C1 segment of cervical spinal cord (tissue), 14 donors: ENCODE measurements at places on chromosomes 5 and 9.
A peak's percentile ranks its signal among the peaks of the same experiment; 100 is the strongest.

- no peak for DNase-seq
Observed at GRCh38 chr5:135188233-135188914, 154.3 kb upstream of the PITX1 start.

DNA sequence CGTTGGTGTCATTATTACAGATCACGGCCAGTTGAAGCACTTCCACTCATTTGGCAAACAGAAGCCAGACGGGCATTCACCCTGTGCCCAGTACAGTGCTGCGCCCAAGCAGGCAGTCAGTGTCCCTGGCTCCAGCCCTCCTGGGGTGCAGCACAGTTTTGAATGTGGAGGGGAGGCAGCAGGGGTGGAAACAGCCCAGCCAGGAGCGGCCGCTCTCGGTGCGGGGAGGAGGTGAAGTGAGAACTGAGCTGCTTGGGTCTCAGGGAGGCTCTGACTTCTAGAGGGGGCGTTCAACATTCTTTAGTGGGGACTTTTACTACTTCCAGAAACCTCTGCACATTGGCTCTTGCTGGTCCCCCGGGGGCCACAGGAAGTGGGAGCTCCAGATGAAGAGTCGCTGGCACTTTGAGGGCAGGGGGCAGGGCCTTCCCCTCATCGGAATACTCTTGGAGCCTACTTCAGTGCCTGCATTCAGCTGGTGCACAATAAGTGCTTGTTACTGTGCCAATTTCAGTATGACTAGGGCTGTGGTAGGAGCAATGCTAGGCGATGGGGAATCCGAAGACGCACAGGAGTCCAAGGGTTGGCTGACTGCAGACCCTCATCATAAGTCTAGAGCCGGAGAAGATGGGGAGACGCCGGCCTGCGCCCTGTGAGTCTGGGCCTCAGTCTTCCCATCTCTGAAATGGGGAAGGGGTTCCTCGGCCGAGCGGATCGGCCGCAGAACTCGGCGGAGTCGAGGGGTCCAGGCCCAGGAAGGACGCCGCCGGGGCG lies 492 bp upstream of the NEK6 start:
- no peak for DNase-seq

GRCh38 chr5:111960476-111961215 lies 203.7 kb upstream of the NREP start:
- no peak for DNase-seq

DNA sequence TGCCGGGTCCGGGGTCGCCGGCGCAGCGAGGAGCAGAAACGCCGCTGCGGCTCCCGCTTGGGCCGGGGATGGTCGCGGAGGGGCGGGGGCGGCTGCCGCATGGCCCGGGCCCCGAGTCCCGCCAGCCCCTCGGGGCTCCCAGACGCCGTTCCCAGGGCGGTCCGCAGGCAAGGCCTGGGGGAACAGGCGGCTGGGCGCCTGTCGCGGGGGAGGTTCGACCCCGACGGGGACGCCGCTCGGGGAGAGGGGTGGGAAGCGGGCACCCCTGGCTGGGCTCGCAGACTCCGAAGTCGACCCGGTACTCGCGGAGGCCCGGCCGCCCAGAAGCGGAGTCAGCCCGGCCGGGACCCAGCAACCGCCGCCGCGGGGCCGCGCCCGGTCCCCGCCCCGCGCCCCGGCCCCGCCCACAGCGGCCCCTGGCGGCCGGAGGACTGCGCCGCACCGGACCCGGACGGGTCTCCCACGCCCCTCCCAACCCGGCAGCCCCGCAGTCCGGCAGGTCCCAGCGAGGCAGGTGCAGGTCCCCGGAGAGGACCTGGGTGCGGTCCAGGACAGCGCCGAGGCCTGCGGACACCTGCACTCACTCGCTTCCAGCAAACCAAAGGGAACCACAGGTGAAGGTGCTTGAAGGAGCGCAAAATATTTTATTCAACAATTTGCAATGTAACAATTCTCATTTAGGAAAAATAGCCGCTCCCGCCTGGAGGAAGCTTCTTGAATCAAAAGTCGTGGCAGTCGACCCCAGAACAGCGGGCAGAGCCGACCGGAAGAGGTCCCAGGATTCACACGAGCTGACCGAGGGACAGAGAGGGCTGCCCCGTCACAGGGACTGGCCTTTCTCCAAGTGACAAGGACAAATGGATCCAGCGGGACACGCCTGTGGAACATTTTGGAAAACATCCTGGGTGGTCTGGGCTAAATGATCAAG lies at the start of gene INPP5E:
Gene INPP5E (minus strand): TSS at position 365 of the 928 bp plus-strand sequence. CDS start 426 bp downstream, outside the sequence.
- DNase-seq, result peak; percentile 21

- no peak for DNase-seq
Observed at GRCh38 chr5:117486261-117486660, 911.6 kb upstream of the SEMA6A start.

GRCh38 chr9:132837501-132838286 lies 40.4 kb downstream of the AK8 start:
- no peak for DNase-seq

GRCh38 chr5:117859176-117859575 lies 1129.2 kb downstream of the DTWD2 start:
- DNase-seq, result no peak

- DNase-seq, result no peak
Observed at GRCh38 chr9:101860920-101861319, 122.5 kb upstream of the GRIN3A start.

GRCh38 chr9:114034196-114034595 lies 43.9 kb downstream of the AMBP start:
- DNase-seq, result no peak

DNA sequence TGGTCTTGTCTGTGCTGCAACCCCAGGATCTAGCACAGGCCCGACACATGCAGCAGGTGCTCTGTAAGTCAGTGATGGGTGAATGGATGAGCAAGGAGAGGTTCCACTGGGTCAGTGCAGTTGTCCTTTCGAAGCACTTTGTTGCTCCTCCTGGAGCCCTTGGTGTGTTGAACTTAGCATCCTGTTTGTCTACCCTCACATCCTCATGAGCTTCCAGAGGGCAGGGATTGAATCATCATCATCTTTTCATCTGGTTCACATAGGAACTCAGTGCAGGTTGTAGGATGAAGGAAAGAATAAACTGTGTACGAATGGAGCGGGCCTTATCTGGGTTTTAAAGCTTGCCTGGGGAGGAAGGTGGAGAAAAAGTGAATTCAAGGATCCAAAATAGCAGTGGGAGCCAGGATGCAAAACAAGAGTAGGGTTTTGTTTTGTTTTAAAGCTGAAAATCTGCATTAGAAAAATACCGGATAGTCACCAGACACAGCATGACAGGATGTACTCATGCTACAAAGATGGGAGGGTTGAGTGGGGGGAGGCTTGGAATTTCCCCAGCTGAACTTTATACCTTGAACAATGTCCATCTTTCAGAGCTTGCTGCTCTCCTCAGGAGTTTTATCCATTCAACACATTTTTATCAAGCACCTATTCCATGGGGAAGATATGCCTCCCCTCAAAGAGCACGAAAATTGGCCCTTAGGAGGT lies 55.8 kb downstream of the PTTG1 start:
- DNase-seq, result no peak

- no peak for DNase-seq
Observed at GRCh38 chr5:73661753-73662152, 35.8 kb downstream of the ARHGEF28 start.

GRCh38 chr5:35651002-35651756 lies 33.5 kb downstream of the SPEF2 start:
- DNase-seq, result peak; percentile 0

DNA sequence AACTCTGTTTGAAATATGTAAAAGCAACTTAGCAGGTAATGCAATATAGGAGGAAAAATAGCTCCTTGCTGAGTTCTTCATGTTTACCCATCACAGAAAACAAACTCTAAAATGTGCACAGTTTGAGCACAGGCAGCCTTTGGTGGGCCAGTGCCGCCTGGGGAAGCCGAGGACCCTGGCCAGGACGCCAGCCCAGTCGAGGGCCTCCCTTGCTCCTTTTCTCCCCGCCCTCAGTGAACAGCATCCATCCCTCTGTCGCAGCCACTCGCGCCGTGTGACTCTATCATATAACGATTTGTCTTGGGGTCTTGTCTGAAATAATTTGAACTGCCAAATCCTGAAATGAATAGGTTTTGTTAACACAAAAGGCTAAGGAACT lies 286.7 kb upstream of the IRX4 start:
- DNase-seq, result no peak

- DNase-seq, result no peak
Observed at GRCh38 chr9:133304158-133304470, 29.1 kb upstream of the ABO start.

GRCh38 chr9:134436911-134437310 lies 110.7 kb downstream of the RXRA start:
- DNase-seq, result no peak

GRCh38 chr5:154771383-154771901 lies 16.3 kb downstream of the LARP1 start:
- DNase-seq, result no peak

GRCh38 chr5:173501922-173502321 lies 114.5 kb downstream of the BOD1 start:
- DNase-seq, result no peak

- no peak for DNase-seq
Observed at GRCh38 chr5:116448450-116448849, 126.2 kb downstream of the SEMA6A start.

DNA sequence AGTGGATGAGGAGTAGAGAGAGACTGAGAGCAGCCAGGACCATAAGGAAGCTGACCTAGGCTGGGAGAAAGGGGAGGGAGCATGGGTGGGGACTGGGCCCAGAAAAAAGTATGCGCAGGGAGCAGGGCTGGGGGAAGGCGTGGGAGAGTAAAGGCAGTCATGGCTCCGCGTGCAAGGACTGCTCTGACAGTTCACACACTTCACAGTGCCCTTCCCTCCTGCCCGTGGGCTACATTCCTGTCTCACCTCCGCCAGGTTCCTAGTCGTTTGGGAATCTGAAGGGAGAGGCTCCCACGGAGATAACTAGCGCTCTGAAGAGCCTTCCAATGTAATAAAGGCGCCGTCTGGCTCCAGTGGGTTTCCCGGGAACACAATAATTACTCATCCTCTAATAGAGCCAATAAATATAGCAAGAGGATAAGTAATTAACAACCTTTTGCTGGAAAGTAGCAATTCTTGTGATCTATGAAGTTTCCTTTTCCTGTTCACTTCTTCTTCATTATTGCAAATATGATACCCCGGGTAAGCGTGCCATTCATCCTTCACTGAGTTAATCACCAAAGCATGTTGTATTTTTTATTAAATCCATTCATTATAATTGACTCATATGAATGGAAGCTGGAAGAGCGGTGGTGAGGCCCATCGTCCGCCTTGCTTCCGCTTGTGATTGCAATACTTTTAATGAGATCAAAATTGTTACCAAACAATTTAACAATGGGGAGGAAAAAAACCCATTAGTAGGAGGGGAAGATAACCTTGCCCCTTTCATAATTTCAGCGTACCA lies 39.3 kb downstream of the TTLL11 start:
- no peak for DNase-seq

DNA sequence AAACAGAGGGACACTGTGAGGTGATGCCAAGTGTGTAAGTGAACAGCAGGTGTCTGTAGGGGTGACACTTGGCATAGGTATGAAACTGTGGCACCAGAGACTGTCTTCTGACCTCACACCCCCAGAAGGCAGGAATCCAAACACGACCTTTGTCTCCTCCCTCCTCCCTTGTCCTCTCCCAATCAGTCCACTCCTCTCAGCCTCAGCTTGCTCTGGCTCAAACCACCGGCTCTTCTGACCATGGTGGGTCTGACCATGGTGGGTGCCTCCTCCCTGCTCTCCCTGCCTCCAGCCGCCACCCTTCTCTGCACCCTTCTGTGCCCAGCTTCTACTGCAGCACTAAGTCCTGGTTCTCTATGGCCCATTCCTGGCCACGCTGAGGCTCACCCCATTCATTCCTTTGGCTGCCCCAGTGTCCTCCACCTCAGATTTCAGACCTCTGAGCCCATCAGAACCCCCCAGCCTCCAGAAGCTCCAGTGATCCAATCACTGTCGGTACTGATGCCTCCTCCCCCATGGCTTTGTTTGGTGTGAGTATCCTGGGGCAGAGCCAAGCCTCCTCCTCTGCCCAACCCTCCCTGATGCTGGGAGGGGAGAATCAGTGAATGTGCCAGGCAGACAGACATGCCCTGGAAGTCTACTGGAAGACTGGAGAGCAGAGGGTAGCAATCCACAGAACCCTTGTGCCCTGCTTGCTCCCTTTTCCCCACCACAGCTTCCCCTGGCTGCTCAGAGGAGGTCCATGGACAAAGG lies 1.7 kb upstream of the ARID3C start:
- no peak for DNase-seq

GRCh38 chr9:88692827-88693226 lies 157.8 kb downstream of the NXNL2 start:
- DNase-seq, result no peak

GRCh38 chr9:127640908-127641545 lies 28.9 kb downstream of the STXBP1 start:
- DNase-seq, result no peak

GRCh38 chr9:134686896-134687295 lies 45.3 kb downstream of the COL5A1 start:
- no peak for DNase-seq

DNA sequence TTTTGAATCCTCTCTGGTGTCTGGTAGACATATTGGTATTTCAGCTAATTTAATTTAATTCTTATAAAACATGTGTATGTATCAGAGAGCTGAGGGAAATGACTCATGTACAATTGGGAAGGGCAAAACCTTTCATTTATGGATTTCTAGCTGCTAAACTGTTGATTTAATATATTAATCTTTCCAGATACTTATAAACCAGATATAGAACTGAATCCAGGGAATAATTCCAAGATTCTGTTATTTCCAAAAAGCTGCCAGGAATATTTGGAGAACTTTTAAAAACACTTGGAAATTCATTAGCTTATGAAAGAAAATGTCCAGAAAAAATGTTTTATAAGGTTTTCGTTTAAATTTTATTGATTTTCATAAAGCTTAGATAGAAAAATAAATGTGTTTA lies 295.5 kb downstream of the YTHDC2 start:
- DNase-seq, result no peak

DNA sequence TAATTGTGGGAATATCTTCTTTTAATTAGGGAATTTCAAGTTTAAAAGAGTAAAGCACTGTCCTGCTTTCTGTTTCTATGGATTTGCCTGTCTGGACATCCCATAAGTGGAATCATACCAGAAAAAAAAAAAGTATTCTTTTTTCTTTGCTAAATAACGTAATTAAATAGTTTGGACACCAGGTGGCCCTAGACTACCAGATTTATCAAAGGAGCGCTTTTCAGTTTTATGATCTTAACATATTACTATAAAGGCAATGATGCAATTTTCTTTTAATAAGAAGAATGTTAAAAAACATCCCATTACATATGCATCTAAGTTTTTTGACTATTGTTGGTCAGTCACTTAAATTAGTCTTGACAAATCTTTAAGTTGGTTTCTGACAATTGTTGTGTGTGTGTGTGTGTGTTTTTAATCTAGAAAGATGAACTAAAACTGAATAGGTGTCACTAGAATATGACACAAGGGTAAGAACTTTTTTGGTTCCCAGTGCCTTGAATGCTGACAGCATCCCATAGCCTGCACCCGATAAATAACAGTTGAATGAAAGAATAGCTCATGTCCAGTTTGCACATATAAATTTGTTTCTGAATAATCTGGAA lies 49.5 kb downstream of the C5orf22 start:
- DNase-seq, result no peak

DNA sequence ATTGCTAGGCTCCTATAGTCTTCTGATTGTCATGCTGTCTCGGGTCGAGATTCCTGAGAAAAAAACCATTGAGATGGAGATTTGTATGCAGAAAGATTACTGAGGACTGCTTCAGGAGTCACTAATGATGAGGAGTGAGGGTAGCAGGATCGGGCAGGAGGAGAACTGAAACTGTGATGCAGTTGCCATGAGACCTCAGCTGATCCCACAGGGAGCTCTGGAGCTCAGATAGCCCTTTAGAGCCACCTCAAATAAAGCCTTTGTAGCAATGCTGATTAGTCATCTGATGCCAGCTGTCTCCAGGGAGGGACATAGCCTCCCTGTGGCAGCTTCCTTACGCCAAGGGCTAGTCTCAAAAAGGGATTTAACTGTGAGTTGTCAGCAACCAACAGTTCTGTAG lies 256.9 kb downstream of the DMAC1 start:
- DNase-seq, result peak; percentile 6
